Naive thymus-derived CD4-positive, alpha-beta T cell (primary cell): ENCODE measurements at places on chromosomes 5 and 9.

- DNase-seq, result no peak
Measured at GRCh38 chr5:177367981-177368868, 10.5 kb downstream of the RGS14 start.

- no peak for DNase-seq
Measured at GRCh38 chr9:78399153-78399552, 102.2 kb downstream of the PSAT1 start.

DNA sequence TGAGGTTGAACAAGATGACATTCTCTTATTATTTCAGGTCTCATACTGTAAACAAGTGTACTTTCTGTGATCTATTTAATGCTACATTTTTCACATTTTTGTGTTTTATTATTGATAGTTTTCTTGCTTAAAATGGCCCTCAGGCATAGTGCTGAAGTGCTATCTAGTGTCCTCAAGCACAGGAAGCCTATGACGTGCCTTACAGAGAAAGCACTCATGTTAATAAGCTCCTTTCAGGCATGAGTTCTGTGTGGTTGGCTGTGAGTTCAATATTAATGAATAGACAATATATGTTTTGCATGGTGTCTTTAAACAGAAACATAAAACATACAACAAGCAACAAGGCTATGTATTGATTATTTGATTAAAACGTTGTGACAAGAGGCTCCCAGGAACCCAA, 450.1 kb downstream of the PLK2 start:
- no peak for DNase-seq

- DNase-seq, result no peak
Measured at GRCh38 chr9:18638371-18639249, 164.7 kb downstream of the ADAMTSL1 start.

GRCh38 chr5:96885518-96886338, 9.4 kb downstream of the ERAP2 start:
- peak; percentile 46 for DNase-seq

DNA sequence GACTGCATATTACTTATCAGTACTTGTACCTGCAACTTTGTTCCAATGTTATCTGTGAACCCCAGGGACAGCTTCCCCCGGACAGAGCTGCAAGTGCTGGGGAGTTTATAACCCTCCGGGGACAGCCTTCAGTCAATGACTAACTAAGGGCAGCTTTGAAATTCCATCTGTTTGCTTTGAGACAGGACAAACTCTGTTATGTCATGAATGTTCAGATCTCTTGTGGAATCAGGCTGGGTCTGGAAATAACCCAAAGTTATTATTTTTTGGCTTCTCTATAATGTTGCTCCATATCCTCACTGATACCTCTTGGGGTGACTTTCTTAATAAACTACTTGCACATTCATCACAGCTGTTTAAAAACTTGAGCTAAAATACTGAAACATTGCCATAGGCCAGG, 617.5 kb upstream of the TLE4 start:
- no peak for DNase-seq

GRCh38 chr5:140024928-140025327, 18.2 kb downstream of the NRG2 start:
- no peak for DNase-seq

DNA sequence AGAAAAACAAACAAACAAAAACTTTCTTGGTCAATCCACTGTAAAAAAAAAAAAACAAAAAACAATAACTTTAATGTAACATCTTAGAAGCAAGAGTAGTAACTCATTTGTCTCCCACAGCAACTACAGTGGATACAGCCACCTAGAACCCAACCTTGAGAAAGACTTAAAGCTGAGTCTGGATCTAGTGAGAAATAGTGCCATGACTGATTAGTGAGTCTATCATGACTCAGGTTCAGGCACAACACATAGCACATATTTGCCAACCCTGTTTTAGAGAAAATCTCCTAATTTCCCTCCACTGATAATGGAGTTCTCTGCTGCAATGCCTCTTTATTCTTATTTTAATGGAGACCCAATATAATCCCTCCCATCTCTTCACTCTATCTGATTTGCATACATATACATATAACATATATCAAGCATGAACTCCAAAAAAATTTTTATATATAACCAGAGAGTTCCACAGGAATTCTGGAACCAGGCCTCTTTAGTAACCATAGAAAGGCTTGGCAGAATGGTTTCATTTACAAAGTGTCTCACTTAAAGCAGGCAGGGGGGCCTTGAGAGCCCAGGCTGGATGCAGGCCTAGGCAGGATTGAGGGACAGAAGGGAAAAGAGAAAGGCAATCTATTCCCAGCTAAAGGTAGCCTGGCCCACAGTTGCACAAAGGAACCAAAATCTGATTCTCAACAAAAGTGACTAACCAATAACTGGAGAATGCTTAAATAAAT, 11.9 kb upstream of the NR4A3 start:
- no peak for DNase-seq

GRCh38 chr9:19113964-19114679, 11.4 kb upstream of the HAUS6 start:
- DNase-seq, result no peak

DNA sequence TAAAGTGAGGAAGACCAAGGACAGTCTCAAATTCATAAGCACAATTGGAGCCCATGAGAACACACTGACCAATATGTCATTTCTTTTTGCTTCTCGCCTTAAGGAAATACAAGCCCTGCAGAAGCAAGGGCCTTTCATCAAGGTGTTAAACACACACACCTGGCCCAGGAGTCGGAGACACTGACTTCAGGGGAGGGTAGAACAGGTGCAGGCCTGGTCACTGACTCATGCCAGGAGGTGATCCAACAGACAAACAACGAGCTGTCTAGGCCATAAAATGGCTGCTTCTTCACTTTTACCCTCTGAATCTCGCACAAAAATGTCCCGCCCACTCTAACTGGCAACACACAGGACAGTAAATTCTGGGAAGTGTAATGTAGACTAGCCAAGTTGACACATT, 62.7 kb downstream of the RGMB start:
- no peak for DNase-seq

GRCh38 chr9:119487118-119487827, 118.0 kb upstream of the BRINP1 start:
- DNase-seq, result no peak

- DNase-seq, result no peak
Measured at GRCh38 chr9:83199240-83199639, 136.3 kb upstream of the RASEF start.

DNA sequence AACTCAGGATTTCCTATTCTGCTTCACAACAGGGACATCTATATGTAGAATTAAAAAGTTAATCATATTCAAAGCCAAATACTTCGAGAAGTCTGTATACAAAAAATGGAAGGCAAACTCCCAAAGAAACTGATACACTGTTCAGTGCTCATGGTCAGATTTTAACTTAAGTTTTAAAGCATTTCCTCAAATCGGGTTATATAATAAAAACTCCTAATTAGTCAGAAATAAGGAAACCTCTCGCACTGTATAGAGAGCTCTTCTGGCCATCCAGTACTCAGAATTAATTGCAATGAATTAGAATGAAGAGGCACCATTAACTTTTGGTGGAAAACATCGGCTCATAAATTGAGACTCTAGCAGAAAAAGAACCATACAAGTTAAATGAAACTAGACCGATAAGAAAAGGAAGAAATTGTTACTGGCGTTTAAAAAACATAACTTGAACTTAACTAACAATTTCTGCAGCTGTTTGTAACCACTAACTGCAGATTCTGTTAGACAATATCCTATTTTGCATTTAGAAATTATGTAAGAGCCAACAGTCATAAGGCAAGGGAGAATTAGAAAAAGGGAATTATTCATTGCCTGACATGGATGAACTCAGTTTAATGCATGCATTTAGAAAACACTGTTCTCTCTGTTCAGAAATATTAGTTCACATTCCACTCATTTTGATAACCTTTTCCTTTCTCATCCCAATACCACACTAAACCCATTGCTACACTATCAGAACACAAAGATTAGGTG, 96.6 kb downstream of the FNBP1 start:
- DNase-seq, result no peak

- DNase-seq, result no peak
Measured at GRCh38 chr9:134419684-134420076, 93.4 kb downstream of the RXRA start.

DNA sequence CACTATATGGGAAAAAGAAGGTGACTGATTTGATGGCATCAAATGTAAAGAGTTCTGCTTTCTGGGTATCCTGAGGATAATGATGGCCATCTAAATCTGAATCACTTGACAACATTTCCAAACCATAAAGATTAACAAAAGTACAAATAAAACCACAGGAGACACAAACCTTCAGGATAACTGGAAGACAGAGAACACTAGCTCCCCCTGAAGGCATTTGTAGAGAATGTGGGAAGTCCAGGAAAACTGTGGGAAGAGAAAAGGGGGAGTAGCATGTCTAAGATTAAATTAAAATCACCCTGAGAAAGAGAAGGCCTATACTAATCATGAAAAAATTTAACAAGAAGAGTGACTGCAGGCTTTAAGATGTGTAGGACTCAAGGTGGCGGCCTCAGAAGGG, 116.2 kb downstream of the PRELID2 start:
- no peak for DNase-seq

GRCh38 chr9:116844621-116845020, 157.5 kb downstream of the TRIM32 start:
- no peak for DNase-seq

- DNase-seq, result no peak
Measured at GRCh38 chr5:1439388-1440097, 5.7 kb downstream of the SLC6A3 start.

- no peak for DNase-seq
Measured at GRCh38 chr5:62578540-62578939, at the start of gene LRRC70. Gene LRRC70 (plus strand): TSS chr5:62578819. CDS start chr5:62579439, 620 bp downstream.

- no peak for DNase-seq
Measured at GRCh38 chr9:1460143-1460769, 410.1 kb downstream of the DMRT2 start.

GRCh38 chr5:57683036-57683630, 200.5 kb upstream of the ACTBL2 start:
- DNase-seq, result no peak

DNA sequence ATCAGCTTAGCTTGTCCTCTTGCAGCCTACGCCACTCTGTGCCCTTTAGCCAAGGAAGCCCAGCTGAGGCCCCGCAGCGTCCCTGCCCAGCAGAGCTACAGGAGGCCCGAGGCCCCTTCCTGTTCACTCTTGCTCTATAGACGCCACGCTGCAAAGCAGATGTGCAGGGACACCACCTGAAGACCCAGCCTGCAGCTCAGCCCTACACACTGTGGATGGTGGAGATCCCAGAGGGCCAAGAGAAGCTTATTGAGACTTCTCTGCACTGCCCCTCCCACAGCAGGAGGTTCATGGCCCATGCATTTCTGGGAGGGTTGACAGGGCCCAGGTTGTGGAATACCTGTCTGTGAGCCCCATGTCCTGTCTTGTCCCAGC, 33.6 kb downstream of the IRF1 start:
- no peak for DNase-seq

- no peak for DNase-seq
Measured at GRCh38 chr5:181243018-181243563, 615 bp downstream of the RACK1 start.

DNA sequence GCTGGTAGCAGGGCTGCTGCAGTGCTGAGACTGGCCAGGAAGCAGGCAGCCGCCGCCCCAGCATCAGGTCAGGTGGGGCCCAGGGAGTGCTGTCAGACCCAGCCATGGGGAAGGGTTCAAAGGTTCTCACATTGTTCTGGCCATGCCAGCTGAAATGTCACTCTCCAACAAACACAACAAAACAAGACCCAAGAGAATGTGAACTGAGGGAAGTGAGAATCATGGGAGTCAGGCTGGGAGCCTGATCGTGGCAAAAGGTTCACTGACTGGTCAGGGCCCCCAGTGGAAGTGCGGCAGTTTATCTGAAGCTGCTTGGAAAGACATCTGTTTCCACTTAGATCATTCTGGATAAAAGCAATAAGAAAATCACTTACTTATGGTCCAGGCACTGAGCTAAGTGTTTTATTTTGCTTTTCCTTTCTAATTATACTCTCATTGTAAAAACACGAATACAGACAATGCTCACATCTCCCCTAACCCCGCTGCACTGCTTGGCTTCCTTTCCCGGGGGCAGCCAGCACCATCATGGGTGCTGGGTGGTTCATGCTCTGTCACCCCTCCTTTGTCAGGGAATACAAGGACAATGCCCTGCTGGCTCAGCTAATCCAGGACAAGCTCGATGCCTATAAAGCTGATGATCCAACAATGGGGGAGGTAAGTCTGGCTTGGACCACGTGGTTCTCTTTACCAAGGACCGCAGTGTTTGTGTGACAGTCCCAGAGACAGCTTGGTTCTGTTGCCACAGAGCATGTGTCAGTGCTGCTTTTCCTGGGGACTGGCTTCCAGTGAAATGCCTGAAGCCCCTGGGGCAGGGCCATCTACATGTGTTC, 41.9 kb upstream of the CFAP157 start:
- DNase-seq, result no peak

- no peak for DNase-seq
Measured at GRCh38 chr9:108463932-108464606, 391.7 kb downstream of the ACTL7B start.

DNA sequence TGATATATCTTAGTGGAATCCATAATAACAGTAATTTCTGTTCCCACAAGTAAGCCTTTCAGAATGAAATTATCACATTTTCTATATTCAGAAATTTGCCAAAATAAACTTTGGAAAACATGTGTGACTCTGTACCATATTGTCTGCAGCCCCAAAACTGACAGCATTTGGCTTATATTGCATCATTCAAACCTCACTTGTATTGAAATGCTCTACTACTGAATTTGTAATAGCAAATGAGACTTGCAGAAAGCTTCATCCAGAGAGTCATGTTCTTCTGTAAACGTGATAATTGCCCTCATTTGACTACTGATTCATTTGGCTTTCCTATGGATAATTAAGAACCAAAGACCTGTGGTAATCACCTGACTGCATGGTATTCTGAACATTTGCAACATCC, 1249.5 kb upstream of the CDH18 start:
- no peak for DNase-seq

GRCh38 chr5:78269088-78269703, 25.3 kb downstream of the AP3B1 start:
- DNase-seq, result no peak

- no peak for DNase-seq
Measured at GRCh38 chr5:159338118-159338517, 7.8 kb upstream of the IL12B start.

DNA sequence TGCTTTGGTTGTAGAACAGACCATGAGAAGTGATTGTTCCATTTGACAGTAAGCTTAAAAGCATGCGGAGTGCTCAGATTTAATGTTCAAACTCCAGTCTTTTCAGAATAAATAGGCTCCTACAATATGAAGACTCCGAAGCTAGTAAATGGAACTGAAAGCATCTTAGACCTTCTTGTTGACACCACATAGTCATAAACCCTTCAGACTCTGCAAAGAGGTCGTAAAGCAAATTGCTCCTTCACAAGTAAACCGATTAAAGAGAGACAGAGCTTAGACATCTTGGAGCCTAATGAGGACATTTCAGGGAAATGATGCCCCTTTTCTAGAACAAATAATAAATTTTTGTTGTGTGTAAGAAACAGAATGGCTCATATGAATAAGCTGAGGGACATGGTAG, 511.0 kb upstream of the RIOK2 start:
- DNase-seq, result no peak

GRCh38 chr9:5459289-5459829, 9.0 kb downstream of the CD274 start:
- no peak for DNase-seq
